ENCODE measurements at places on chromosomes 11 and 22. TPM values are rescaled to one million over a fixed set of nuclear protein-coding genes. Genes with fewer than 3 reads are reported as not detected.

HBD gene
- not detected for total RNA-seq

THY1 gene
- total RNA-seq = 72.6 TPM

SAA2 gene
- not detected for total RNA-seq

EFCAB6 gene
- total RNA-seq = 0.50 TPM

BCO2 gene
- total RNA-seq = under 0.01 TPM

SIK2 gene
- 8.3 TPM for total RNA-seq

EMID1 gene
- total RNA-seq = 0.30 TPM

IL17REL gene
- total RNA-seq = not detected

OR10A2 gene
- total RNA-seq = not detected

FANCF gene
- 11.1 TPM for total RNA-seq

All from bronchus fibroblast of lung (primary cell).